ENCODE measurements at places on chromosomes 7 and 10.

- no peak for DNase-seq
Measured at GRCh38 chr10:30510184-30510931, 76.4 kb downstream of the MAP3K8 start.

DNA sequence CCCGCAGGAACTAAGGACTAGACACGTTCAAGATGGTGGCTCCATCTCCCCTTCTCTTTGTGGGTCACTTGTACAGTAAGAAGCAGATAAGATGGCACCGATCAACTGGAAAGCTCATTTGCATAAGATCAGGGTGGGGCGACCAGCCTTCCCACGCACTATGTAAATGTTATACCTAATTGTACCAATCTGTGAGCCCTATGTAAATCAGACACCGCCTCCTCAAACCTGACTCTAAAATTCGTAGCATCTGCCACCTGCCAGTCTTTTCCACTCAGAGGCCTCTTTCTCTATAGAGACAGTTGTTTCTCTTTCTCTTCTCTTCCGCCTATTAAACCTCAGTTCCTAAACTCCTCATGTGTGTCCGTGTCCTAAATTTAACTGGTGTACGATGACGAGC, 324.5 kb downstream of the PHF14 start:
- no peak for DNase-seq

GRCh38 chr7:141652691-141653090, 49.3 kb downstream of the DENND11 start:
- no peak for DNase-seq

GRCh38 chr7:124938128-124938527, 8.5 kb upstream of the POT1 start:
- no peak for DNase-seq

DNA sequence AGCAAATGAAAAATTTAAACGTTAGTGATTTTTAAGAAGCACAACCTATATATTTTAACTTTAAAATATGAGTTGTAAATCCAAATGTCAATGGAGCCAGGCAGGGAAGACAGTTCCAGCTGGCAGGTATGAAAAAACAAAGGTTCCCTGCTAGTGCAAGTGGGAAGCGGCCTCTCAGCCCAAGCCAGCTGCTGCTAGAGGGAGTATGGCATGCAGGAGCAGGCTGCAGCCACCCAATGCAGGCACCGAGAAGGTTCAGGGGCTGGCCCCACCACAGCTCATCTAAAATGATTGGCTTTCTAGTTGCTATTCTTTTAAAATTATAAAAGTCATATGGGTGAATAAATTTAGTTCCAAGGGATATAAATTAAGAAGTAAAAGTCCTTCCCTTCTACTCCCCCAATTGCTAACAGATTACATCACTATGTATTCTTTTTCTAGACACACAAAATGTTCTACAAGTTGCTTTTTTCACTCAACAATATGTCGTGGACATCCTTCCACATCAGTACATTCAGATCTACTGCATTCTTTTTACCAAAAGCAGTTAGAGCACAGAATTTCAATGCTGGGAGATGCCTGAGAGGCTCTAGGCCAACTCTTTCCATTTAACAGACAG, 69.3 kb downstream of the SGMS1 start:
- no peak for DNase-seq

GRCh38 chr7:134795231-134795630, 15.8 kb downstream of the CALD1 start:
- no peak for DNase-seq

DNA sequence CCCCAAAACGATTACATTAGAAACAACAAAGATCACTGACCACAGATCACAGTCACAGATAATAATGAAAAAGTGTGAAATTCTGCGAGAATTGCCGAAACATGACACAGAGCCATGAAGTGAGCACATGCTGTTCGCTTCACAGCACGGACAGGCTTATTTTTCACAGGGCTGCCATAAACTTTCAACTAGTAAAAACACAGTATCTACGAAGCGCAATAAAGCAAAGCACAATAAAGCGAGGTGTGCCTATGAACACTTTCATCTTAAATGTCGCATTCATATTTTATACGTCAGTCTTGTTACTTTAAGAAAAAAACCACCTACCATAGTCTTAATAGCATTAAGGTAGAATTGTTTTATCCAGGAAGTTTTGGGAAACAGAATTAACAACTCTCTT, 51.5 kb downstream of the ESYT2 start:
- no peak for DNase-seq

- no peak for DNase-seq
Measured at GRCh38 chr7:158447506-158448171, 140.0 kb downstream of the PTPRN2 start.

- no peak for DNase-seq
Measured at GRCh38 chr10:111677759-111678158, 505.8 kb downstream of the GPAM start.

DNA sequence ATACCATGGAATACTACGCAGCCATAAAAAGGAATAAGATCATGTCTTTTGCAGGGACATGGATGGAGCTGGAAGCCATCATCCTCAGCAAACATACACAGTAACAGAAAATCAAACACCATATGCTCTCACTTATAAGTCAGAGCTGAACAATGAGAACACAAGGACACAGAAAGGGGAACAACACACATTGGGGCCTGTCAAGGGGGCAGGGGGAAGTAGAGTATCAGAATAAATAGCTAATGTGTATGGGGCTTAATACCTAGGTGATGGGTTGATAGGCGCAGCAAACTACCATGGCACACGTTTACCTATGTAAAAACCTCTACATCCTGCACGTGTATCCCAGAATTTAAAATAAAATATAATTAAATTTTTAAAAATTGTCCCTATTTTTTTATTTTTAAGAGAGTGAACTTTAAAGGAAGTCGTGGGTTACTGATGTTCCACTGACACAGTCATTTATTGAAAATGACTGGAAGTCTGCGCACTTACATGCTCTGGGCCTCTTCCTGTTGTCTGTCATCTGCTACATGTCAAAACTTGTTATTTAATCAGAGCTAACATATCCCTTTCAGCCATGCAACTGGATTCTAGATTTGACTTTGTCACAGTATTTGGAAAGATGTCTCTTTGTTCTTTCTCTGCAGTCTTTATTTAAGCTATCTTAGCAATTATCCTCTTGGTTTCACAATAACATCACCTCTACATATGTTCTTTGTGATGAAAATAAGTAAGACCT, 73.7 kb upstream of the ABCB5 start:
- DNase-seq, result no peak
